Activated CD8-positive, alpha-beta memory T cell treated with anti-CD3 and anti-CD28 coated beads for 1 hour (primary cell): ENCODE measurements at places on chromosomes 7 and 10.

DNA sequence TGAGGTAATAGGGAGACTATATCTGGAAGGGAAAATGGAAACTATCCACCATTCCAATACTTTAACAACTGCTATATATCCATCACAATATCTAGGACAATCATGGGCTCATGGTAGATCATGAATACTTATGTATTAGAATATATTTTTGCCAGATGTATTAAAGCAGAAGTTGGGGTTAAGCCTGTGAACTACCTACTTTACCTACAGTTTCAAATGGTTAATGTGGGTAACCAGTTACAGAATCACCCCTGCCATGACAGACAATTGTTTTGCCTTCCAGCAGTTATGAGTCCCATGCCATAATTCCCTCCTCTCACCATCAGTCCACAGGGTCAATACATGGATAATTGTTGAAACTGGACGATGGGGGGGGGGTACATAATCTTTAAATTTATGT lies 29.9 kb upstream of the RAPGEF5 start:
- no peak for DNase-seq

DNA sequence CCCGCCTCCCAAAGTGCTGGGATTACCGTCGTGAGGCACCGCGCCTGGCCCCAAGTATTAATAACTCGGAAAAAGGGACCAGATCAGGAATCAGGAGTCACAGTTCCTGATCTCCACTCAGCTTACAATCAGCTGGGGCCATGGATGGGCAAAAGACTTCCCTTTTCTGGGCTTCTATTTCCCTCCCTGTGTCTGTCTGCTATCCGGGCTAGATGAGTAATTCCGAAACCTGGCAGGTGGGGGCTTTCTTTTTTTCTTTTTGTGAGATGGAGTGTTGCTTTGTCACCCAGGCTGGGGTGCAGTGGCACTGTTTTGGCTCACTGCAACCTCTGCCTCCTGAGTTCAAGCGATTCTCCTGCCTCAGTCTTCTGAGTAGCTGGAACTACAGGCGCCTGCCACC lies 11.6 kb downstream of the RPS24 start:
- DNase-seq, result no peak

GRCh38 chr10:33293076-33293475 lies 41.4 kb downstream of the NRP1 start:
- DNase-seq, result no peak

DNA sequence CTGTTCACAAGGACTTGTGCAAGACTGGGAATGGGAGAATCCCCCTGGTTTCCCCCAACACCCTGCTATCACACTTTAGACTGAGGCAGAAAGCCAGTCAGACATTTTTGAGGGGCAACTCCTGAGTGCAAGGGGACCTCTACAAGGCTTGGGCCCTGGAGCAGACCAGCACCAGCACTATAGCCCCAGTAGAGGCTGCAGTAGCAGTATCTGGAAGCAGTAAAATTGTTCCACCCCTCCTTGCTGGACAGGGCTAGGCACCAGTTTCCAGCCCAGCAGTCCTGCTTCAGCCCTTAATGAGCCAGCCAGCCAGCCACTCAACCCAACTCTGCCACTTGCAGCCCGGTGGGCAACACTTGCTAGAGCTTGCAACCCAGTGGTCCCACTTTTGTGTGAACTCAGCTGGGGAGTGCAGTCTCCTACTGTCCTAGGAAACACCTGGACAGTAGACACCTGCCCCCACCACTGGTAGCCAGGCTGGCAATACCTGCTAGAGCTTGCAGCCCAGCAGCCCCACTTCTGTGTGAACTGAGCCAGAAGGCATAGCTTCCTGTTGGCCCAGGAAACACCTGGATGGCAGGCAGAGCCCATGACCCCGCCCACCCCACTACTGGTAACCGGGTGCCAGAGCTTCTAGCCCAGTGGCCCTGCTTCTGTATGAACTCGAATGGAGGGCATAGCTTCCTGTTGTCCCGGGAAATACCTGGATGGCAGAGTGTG lies 65.0 kb downstream of the FBXL13 start:
- DNase-seq, result no peak

DNA sequence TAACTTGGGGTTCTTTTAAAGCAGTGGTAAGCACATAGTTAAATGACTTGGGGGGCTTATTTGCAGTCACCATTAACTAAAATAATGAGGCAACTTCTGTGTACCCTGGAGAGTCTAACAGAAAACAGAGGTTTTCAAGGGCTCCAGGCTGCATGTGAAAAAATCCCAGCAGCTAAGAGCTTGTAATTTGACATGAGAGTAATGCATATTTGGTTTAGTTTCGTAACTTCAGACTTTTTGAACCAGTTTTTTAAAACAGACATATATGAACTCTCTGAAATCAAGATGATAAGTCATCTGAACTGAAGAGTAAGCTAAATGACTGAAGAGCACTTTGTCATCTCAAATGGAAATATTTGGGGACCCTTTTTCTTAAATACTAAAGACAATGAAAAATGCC lies 40.2 kb upstream of the IFRD1 start:
- DNase-seq, result no peak

DNA sequence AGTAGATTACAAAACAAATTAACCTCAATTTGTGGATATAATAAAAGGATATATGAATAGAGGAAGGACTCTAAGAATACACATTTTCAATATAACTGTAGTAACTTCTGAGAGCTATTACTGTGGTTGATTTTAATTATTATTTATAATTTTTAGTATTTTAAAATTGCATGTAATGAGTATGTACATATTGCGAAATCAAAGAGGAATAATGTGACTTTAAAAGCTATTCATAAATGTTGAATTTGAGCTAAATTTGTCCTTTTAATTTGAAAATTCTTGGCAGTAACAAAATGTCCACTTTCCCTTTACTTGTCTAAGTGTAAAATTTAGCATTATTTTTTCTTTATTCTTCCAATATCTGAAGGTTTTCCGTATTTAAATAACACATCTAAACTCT lies 750.6 kb upstream of the PCDH15 start:
- DNase-seq, result no peak

DNA sequence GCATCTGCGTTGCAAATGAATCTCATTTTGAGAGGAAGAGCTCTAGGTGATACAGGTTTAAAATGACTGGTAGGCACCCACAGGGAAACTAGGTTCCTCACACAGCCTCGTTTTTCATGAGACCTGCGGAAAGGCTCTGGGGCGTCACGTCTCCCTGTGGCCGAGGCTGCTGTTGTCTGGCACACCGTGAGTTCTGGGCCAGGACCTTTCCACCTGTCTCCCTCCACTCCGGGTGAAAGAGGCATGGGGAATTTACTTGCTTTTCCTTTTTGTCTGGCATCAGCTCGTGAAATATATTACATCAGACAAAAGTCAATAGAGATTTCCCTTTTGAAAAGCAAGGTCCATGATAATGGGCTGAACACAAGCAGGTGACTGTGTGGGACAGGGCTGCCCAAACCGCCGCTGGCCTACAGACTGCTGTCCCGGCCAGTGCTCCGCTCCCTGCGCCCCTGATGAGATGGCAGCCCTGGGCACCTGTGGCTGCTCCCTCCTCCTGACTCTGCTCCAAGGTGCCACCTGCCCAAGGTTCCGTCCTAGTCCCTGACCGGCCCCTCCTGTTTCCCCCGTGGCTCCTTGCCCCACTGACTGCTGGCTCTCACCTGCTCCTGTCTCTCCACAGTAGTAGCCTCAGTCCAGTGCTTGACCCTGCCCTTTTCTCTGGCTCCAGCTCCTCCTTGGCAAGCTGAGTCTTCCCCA lies 109.6 kb downstream of the NKX6-2 start:
- DNase-seq, result no peak

DNA sequence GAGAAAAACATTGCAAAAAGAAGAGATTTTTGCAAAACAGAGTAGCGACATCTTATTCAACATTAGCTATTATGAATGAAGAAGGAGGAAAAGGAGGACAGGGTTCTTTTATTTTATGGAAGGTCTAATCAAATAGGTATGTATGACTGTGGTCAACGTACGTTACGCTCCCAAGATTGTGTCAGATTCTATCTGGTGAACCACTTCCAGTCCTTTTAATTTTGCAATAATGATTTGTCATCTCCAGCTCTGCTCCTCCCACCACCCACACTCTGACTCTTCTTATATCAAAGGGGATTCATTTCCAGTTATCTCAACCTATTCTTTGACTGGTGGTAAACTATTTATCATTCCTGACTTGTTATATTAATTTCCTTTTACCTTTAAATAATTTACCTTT lies 259.9 kb downstream of the CACNA2D1 start:
- DNase-seq, result no peak

- DNase-seq, result no peak
Observed at GRCh38 chr7:136114966-136115762, 138.0 kb upstream of the MTPN start.

DNA sequence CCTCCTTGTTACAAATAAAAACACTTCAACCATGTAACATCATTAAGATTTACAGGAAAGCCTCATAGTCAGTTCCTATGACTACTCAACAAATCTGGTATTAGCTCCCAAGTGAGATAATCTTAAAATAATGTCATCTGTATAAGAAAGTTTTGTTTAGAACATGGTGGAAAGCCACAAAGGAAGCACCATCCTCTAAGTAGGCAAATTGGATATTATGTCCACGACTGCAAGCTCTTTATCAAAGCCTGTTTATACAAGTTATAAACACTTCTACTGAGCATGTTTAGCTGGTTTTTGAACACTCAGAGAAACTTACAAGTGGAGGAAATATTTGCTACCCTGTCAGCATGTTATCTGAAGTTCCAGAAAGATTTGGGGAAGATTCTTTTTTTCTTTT lies 349.8 kb downstream of the ARL4A start:
- no peak for DNase-seq

DNA sequence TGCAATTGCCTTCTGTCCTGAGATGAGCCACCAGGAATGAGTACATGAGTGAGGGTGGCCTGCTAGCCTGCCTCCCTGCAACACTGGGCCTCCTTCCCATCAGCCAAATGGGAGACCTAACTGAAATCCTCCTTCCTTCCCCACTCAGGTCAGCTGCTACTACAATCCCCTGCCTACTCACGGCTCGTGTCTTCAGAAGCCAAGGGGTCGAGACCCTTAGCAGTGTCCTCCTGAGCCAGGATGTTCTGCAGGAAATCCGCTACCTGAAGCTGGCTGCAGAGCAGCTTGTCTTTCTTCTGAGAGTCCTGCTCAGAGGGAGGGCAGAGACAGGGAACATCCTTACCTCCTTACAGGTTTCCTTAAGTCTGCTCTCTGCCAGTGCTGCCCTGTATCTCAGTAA lies 1.2 kb downstream of the ZWINT start:
- no peak for DNase-seq

- no peak for DNase-seq
Observed at GRCh38 chr10:85624511-85624910, 742.1 kb downstream of the GRID1 start.

DNA sequence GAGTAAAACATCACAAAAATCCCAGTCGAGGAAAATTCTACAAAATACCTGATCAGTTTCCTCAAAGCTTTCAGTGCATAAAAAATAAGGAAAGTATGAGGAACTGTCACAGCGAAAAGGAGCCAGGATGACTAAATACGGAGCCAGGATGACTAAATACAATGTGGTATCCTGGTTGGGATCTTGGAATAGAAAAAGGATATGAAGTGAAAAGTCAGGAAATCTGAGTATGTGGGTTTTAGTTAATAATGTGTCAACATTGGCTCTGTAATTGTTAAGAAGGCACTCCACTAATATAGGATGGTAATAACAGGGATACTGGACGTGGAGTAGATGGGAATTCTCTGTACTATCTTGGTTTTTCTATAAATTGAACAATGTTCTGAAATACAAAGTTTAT lies 175.5 kb downstream of the SUGCT start:
- DNase-seq, result no peak

- DNase-seq, result no peak
Observed at GRCh38 chr10:28559618-28560017, 26.7 kb downstream of the WAC start.

GRCh38 chr7:129774359-129774758 lies 162.8 kb downstream of the NRF1 start:
- DNase-seq, result no peak

GRCh38 chr10:129719889-129720590 lies 244.0 kb downstream of the EBF3 start:
- no peak for DNase-seq

DNA sequence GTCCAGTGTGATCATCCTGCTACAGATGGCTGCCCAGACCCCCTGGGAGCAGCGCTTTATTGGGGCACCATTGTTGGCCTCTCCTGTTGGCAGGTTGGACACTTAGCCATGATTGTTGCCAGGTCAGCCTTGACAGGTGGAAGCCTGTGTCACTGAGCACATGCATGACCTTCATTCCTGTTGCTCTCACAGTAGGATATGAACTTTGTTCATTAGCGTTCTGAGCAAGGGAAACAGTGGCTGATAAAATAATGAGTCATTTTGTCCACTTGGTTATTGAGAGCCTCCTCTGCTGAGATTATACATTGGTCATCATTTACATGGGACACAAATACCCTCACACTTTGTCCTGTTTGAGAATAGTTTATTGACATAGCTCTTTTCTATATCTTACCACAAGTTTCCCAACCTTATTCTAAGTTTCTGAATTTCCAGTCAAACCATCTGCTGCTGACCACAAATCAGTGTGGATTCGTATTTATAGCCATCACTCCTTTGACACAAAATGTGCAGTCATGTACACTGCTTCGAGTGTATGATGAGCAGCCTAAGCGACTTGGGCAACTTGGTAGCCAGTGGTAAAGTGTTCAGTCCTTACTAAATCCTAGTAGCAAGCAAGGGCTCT lies 102.6 kb downstream of the TPST1 start:
- no peak for DNase-seq

GRCh38 chr7:22123139-22123538 lies 177.4 kb upstream of the CDCA7L start:
- no peak for DNase-seq

GRCh38 chr10:77877441-77878344 lies 48.9 kb downstream of the DLG5 start:
- no peak for DNase-seq

DNA sequence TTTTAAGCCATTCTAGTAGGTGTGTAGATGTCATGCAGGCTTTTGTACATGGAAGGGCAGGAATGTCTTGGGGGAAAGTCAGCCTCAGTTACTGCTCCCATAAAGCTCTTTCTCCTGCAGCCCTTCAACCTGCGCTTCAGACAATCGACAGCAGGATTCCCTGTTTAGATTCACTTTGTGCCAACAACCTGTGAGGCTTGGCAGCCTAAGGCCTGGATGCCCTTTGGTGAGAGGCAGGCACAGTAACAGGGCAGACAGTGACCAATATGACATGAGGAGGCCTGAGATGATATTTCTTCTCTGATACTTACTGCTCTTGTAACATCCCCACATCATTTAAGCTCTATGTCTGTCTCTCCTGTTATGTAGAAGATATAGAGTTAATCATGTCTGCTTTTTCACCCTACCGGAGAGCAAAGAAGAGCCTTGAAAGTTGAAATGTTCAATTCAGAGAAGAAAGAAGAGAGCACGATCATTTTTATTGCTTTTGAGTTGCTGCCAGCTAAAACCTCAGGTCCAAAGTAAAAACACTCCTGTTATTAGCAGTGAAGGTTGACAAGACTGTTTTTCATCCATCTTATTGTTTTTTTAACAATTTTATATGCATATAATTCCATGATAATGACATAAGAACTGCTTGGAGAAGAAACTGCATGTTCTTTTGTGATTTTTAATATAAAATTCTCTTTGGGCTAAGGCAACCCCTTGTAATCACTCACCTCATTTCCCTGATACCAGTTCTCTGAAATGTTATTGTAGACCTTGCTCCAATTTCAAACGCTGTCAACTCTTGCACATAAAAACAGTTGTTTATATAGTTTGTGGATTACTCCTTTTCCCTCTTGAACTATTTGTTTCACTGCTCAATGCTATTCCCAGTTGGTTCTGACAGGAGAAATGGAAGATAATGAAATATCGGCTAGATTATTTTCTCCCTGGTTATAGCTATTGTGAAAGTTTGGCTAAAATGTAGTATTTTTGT lies 140.9 kb downstream of the GALNT17 start:
- no peak for DNase-seq
